ENCODE measurements at places on chromosomes 7 and 10.

- H3K4me3 ChIP-seq, result no peak overlapping the region
- H3K27ac ChIP-seq, result no peak overlapping the region
- peaks cover 14% of the 10 kb centered on the region for H3K4me1 ChIP-seq
- H3K36me3 ChIP-seq, result no peaks in the 10 kb centered on the region
- H3K27me3 ChIP-seq, result no peaks in the 10 kb centered on the region
- DNase-seq, result no peak
These were observed 266.5 kb upstream of the HGF start for GRCh38 chr7:82036146-82036886.

GRCh38 chr7:131197920-131198615 is 129.6 kb upstream of the MKLN1 start:
- no peak for DNase-seq
- H3K27me3 ChIP-seq, result no peaks in the 10 kb centered on the region
- H3K27ac ChIP-seq, result no peak overlapping the region
- peaks cover 12% of the 10 kb centered on the region for H3K4me1 ChIP-seq
- no peaks in the 10 kb centered on the region for H3K36me3 ChIP-seq

DNA sequence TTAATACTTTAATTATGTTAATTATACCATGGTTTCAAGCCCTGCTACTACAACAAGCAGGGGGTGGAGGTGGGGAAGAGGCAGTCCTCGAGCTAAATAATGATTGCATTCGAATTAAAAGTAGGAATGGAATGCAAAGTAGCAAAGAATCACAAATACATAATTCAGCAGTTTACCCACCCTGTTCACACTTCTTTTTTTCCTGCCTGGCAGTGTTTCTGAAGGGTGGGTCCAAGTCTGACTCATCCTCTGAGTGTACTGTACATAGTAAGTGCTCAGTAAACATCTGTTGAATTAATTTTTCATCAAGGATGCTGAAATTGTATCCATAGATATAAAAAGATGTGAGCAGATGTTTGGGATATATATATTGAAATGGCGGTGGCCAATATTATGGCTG is 778.8 kb downstream of the LRMDA start:
- H3K27me3 ChIP-seq, result no peaks in the 10 kb centered on the region
- no peak overlapping the region for H3K27ac ChIP-seq
- H3K4me3 ChIP-seq, result no peak overlapping the region
- H3K4me1 ChIP-seq, result no peaks in the 10 kb centered on the region
- DNase-seq, result no peak
- no peaks in the 10 kb centered on the region for H3K36me3 ChIP-seq

GRCh38 chr7:30420662-30421061 is 57.9 kb downstream of the NOD1 start:
- H3K27ac ChIP-seq, result no peak overlapping the region
- H3K27me3 ChIP-seq, result no peaks in the 10 kb centered on the region
- H3K36me3 ChIP-seq, result no peaks in the 10 kb centered on the region
- no peak overlapping the region for H3K4me3 ChIP-seq

GRCh38 chr10:110368002-110368401 is 63.3 kb upstream of the SMNDC1 start:
- no peaks in the 10 kb centered on the region for H3K36me3 ChIP-seq
- H3K4me1 ChIP-seq, result no peaks in the 10 kb centered on the region
- H3K27me3 ChIP-seq, result no peaks in the 10 kb centered on the region
- H3K27ac ChIP-seq, result no peak overlapping the region

GRCh38 chr7:42096681-42097561 is 140.1 kb downstream of the GLI3 start:
- no peak overlapping the region for H3K27ac ChIP-seq
- no peaks in the 10 kb centered on the region for H3K36me3 ChIP-seq
- H3K27me3 ChIP-seq, result peaks cover 57% of the 10 kb centered on the region
- peaks cover 13% of the 10 kb centered on the region for H3K4me1 ChIP-seq
- no peak overlapping the region for H3K4me3 ChIP-seq
- no peak for DNase-seq

- H3K27ac ChIP-seq, result no peak overlapping the region
- no peaks in the 10 kb centered on the region for H3K4me1 ChIP-seq
- H3K4me3 ChIP-seq, result no peak overlapping the region
- DNase-seq, result no peak
These were observed 60.8 kb upstream of the GDF10 start for GRCh38 chr10:47239211-47239610.

- no peak overlapping the region for H3K4me3 ChIP-seq
- H3K36me3 ChIP-seq, result no peaks in the 10 kb centered on the region
- DNase-seq, result no peak
- H3K27ac ChIP-seq, result no peak overlapping the region
- peaks cover 43% of the 10 kb centered on the region for H3K4me1 ChIP-seq
- no peaks in the 10 kb centered on the region for H3K27me3 ChIP-seq
These were observed 370.3 kb downstream of the PHTF2 start for GRCh38 chr7:78168865-78169264.

DNA sequence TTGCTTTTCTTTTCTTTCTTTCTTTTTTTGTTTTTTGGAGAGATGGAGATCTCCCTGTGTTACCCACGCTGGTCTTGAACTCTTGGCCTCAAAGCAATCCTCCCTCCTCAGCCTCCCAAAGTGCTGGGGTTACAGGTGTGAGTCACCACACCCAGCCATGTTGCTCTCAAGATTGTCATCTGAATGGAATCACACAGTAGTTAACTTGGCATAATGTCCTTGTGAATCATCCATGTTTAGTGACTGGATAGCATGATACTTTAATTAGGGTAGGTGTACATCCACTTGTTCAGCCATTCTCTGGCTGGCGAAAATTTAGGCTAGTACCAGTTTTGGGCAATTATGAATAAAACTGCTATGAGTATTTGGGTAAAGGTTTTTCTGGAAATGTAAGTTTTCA is 15.4 kb upstream of the GRB10 start:
- no peaks in the 10 kb centered on the region for H3K36me3 ChIP-seq
- H3K27me3 ChIP-seq, result peaks cover 26% of the 10 kb centered on the region
- no peak overlapping the region for H3K4me3 ChIP-seq
- H3K27ac ChIP-seq, result no peak overlapping the region

- H3K27me3 ChIP-seq, result no peaks in the 10 kb centered on the region
- H3K36me3 ChIP-seq, result no peaks in the 10 kb centered on the region
- no peak overlapping the region for H3K27ac ChIP-seq
These were observed 209.9 kb downstream of the FRMD4A start for GRCh38 chr10:14120812-14121211.

DNA sequence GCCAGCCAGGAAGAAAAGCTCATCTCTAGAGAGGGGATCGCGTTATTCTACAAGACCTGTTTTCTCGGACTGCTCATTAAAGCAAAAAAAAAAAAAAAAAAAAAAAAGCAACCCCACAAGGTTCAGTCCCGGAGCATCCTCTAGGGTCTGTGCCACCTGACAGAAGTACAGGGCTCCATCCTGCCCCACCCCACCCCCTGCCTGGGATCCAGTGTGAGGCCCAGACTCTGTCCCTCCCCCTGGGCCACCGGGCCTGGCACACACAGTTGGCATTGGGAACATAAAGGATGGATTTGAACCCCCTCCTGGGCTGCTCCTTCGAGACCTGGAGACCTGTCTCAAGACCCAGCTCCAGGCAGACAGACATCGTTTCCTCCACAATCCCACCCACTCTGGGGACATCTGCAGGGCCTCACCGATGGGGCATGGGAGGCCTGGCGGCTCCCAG is 688 bp downstream of the ORAI2 start:
- no peaks in the 10 kb centered on the region for H3K27me3 ChIP-seq
- peak overlapping the region; percentile 85 for H3K4me3 ChIP-seq
- H3K27ac ChIP-seq, result no peak overlapping the region
- peaks cover 26% of the 10 kb centered on the region for H3K4me1 ChIP-seq

DNA sequence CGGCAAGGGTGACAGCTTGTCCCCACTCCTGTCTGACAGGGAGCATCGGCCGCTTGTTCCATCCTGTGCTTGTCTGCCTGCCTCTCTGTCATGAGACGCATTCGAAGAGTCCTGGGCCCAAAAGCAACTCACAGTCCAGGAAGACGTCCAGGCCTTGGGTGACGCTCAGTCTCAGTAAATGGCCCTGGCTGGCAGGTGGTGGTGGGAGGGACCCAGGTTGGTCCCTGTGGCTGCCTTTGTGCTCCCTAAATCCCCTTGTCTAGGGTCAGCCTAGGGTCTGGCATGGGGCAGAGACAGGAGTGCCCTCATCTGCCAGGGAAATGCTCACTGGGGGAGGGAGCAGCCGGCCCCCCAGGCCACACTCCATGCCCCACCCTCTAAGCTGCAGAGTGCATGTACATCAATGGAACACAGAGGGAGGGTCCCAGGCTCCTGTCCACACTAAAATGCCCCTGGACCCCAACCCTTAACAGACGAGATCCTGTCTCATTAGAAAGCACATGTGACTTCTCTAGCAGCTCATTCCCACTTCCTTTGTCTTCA is 295.2 kb upstream of the ZNF32 start:
- no peaks in the 10 kb centered on the region for H3K4me1 ChIP-seq
- H3K36me3 ChIP-seq, result no peaks in the 10 kb centered on the region
- no peak overlapping the region for H3K27ac ChIP-seq

DNA sequence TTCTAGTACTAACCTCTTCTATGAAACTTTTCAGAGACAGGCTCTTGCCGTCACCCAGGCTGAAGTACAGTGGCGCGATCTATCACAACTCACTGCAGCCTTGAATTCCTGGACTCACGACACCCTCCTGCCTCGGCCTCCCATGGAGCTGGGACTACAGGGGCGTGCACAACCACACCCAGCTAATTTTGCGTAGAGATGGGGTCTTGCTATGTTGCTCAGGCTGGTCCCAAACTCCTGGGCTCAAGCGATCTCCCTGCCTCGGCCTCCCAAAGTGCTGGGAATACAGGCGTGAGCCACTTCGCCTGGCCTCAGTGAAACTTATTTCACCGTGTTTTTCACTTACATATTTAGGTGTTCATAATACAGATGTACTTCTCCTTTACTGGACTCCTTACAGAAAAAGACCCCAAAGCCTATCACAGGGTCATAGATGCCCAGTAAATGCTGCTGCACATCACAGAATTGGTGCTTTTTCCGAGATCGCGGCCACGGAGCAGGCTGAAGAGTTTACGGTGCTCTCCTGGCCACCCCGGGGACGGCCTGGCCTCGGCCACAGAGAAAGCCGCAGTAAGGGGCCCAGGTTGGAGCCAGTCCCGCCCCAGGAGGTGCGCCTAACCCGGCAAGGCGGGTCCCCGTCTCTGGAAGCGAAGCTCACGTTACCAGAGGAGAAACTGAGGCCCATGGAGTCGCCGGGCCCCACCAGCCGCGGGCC is 595 bp downstream of the TBL2 start:
- DNase-seq, result peak; percentile 37
- H3K36me3 ChIP-seq, result no peaks in the 10 kb centered on the region
- H3K4me1 ChIP-seq, result peaks cover 3% of the 10 kb centered on the region
- peak overlapping the region; percentile 95 for H3K4me3 ChIP-seq
- H3K27me3 ChIP-seq, result peaks cover 48% of the 10 kb centered on the region

- H3K27me3 ChIP-seq, result peaks cover 43% of the 10 kb centered on the region
- H3K4me1 ChIP-seq, result no peaks in the 10 kb centered on the region
- H3K4me3 ChIP-seq, result no peak overlapping the region
- DNase-seq, result no peak
- H3K27ac ChIP-seq, result no peak overlapping the region
These were observed 3.0 kb upstream of the PHYHIPL start for GRCh38 chr10:59173414-59173813.

DNA sequence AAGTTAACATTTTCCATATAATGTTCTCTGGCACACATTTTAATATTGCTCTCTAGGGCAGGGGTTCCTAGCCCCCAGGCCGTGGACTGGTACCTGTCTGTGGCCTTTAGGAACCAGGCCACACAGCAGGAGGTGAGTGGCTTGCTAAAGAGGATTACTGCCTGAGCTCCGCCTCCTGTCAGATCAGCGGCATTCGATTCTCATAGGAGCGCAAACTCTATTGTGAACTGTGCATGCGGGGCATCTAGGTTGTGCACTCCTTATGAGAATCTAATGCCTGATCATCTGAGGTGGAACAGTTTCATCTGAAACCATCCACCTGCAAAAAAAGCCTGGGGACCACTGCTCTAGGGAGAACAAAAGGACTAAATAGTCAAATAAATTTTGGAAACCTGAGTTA is 65.7 kb downstream of the EXOC6 start:
- no peaks in the 10 kb centered on the region for H3K27me3 ChIP-seq
- no peak overlapping the region for H3K4me3 ChIP-seq
- H3K27ac ChIP-seq, result no peak overlapping the region
- peaks cover 18% of the 10 kb centered on the region for H3K4me1 ChIP-seq

DNA sequence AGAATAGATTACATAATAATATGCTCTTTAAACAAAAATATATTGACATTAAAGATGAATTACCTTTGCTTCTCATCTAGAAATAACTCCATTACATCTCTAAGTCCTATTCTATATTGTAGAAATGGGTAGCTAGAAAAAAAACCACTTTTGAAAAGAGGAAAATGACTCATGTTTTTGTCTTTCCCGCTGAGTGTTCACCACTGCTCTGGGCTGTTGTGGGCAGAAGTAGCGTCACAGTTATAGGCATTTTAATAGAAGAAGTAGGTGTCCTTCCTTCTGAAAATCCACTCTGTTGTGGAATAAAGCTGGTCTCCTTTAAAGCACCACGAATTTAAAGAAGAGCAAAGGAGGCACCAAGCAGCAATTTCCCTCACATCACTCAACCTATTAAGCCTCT is 117.6 kb upstream of the NFE2L3 start:
- H3K36me3 ChIP-seq, result no peaks in the 10 kb centered on the region
- H3K4me3 ChIP-seq, result no peak overlapping the region
- no peaks in the 10 kb centered on the region for H3K4me1 ChIP-seq
- no peak overlapping the region for H3K27ac ChIP-seq

DNA sequence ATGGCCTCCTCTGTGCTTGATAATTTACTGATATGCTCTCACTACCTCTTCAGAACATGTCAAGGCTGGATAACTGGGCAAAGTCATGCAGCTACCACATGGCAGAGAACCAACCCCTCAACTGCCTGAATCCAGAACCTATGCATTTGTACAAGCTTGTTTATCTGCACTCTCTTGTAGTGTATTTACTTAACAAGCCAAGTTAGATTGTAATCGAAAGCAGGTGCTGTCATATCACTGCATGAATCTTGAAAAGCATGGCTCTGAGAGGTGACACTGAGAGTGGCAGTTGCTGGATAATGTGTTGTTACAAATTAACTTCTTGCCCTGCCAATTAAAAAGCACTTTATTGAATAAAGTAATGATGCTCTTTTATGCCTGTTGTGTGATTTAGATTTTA is 588.6 kb downstream of the NRG3 start:
- H3K4me3 ChIP-seq, result no peak overlapping the region
- no peak for DNase-seq
- H3K27me3 ChIP-seq, result no peaks in the 10 kb centered on the region
- peaks cover 3% of the 10 kb centered on the region for H3K4me1 ChIP-seq

GRCh38 chr10:88120599-88121333 is 257.3 kb downstream of the PTEN start:
- peaks cover 26% of the 10 kb centered on the region for H3K4me1 ChIP-seq
- DNase-seq, result no peak
- H3K36me3 ChIP-seq, result no peaks in the 10 kb centered on the region

- no peak for DNase-seq
- no peak overlapping the region for H3K4me3 ChIP-seq
- no peaks in the 10 kb centered on the region for H3K36me3 ChIP-seq
- no peak overlapping the region for H3K27ac ChIP-seq
These were observed 149.1 kb downstream of the TEX36 start for GRCh38 chr10:125533866-125534265.

Measured in GM23338 (cell line).